Posterior vena cava (tissue), 2 donors: ENCODE measurements at places on chromosomes 5 and 9. TPM values are rescaled to one million over a fixed set of nuclear protein-coding genes. Genes with fewer than 3 reads are reported as not detected.

Gene BNC2
- 61.2 TPM for total RNA-seq

DNA sequence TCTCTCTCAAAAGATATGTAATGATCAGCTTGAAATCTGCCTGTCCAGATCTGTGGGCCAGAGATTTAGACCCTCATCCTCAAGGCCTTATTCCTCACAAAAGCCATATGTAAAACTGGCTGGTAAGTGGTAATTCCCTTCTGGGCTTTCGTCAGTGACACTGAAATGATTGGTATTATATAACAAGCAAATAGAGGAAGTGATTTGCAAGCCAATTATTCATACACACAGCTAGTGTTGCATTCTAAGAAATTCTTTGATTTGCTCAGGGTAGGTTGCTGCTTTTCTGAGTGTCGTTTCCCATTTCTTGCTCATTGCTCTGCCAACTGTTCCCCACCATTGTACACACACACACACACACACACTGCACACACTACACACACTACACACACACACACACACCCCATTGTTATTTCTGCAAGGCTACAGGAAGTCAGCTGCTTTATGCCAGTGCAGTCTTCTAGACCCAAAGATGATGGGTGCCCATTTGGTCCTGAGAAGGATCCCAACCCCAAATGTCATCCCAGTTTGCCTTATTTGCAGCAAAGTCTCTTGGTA is 76.8 kb downstream of the PRLR start:
- DNase-seq: no peak

Gene GRIN1
- not detected for total RNA-seq

- DNase-seq: no peak
These were observed 12.8 kb downstream of the SLC12A7 start for GRCh38 chr5:1098986-1099597.

Gene TOR2A
- 8.2 TPM for total RNA-seq

- DNase-seq: no peak
These were observed 346.1 kb upstream of the PTGER4 start for GRCh38 chr5:40333459-40334241.

GRCh38 chr9:99231711-99232110 is 9.6 kb downstream of the SEC61B start:
- no peak for DNase-seq

Gene BARHL1
- not detected for total RNA-seq

DNA sequence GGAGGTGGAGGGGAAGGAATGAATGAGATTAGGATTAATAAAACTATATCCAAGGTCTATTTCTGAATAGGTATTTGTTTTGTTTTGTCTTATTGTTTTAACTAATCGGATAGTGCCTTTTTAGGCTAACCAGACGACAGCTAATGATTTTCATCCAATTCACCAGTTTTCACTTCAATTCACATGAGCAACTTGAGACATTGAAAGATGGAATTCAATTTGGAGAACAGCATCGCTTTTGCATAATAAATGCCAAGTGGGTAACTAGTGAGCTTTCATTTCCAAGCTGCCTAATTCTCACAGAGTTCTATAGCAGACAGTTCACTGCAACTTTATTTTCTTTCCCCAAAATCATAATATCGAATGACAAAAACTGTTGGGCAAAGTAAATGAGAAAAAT is 5.0 kb downstream of the AGXT2 start:
- DNase-seq: no peak
